ENCODE measurements at places on chromosomes 12 and 14. TPM values are rescaled to one million over a fixed set of nuclear protein-coding genes. Genes with fewer than 3 reads are reported as not detected.

TPPP2 gene
- not detected for total RNA-seq

SYNE2 gene
- total RNA-seq = 125 TPM

BMP4 gene
- 0.98 TPM for total RNA-seq

OR6C2 gene
- not detected for total RNA-seq

NDRG2 gene
- total RNA-seq = 117 TPM

C12orf54 gene
- total RNA-seq = not detected

KRT82 gene
- total RNA-seq = not detected

PLEKHG7 gene
- not detected for total RNA-seq

PLA2G1B gene
- 1.2 TPM for total RNA-seq

GARIN6 gene
- not detected for total RNA-seq

SLC5A8 gene
- 2.2 TPM for total RNA-seq

P2RX7 gene
- 1.7 TPM for total RNA-seq

GPATCH2L gene
- 63.7 TPM for total RNA-seq

SOX5 gene
- 101 TPM for total RNA-seq
